ENCODE measurements at places on chromosomes 3 and 15.

GRCh38 chr15:45630917-45631691, 3.7 kb upstream of the SQOR start:
- DNase-seq = no peak

DNA sequence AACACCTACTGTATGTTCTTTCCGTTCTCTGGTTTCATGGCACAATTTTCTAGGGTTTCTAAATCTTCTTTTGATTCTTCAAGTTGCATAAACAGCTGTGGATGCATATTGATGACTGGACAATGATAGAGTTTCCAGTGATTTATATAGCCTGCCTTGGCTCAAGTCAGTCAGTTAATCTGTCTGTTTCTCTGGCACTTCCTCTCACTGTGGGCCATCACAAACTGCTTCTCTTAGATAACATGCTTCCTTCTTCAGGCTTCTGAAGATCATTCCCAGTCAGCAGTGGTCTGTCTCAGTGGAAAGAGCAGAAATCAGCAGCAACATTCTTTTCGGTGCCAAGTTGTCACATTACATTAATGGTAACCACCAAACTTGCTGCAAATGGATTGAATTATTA, 207.2 kb downstream of the RYR3 start:
- no peak for DNase-seq

DNA sequence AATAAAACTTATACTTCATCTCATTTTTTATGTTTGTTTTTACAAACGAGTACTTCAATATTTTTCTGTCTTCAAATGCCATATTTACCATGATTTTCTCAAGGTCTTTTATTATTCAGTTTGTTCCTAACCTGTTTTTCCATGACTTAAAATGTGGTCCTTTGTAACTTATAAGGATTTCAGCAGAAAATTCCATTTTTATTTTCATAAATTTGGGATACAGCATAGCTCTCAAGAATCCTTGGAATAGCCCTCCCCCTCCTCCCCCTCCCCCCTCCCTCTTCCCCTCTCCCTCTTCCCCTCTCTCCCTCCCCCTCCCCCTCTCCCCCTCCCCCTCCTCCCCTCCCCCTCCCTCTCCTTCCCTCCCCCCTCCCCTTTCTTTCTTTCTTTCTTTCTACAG, 14.9 kb upstream of the STX19 start:
- DNase-seq = no peak

GRCh38 chr3:153210660-153211059, 48.6 kb downstream of the RAP2B start:
- DNase-seq = no peak

DNA sequence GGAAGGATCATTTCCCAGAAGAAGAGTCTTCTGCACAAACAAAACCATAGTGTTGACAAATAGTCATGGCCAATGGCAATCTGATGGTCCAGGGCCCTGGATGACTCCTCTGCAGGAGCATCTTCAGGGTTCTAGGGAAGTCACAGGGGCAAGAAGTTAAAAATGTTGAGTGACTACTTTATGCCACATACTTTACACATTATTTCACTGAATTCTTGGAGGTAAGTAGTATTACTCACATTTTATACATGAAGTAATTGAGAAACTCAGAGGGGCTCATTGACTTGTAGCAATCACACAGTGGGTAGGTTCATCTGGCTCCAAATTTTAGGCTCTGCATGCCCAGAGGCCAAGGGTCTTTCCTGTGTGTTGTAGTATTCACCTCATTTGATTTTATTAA, 430.2 kb upstream of the MCTP2 start:
- DNase-seq = no peak

Measured in effector CD4-positive, alpha-beta T cell (primary cell).